GM13976 (cell line): ENCODE measurements at places on chromosomes 16 and 17.

DNA sequence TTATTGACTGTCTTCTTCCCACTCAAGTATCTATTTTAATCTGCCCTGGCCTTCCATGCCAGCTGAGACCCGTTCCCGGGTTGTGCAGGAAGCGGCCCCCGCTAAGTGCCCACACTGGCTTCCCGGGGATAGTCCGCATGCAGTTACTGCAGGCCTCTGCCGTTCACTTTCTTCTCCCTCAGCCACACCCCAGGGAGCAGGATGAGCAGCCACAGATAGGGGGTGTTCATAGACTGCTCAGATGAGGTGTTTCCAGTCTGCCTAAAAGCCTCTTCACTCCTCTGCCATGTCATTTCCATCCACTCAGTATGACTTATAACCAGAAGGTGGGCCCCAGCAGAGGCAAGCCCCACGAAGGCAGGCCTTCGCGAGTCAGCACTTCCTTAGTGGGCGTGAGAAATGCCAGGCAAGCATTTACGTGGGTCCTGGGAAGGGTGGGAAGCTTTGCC lies 7.7 kb downstream of the MED9 start:
- DNase-seq = no peak

DNA sequence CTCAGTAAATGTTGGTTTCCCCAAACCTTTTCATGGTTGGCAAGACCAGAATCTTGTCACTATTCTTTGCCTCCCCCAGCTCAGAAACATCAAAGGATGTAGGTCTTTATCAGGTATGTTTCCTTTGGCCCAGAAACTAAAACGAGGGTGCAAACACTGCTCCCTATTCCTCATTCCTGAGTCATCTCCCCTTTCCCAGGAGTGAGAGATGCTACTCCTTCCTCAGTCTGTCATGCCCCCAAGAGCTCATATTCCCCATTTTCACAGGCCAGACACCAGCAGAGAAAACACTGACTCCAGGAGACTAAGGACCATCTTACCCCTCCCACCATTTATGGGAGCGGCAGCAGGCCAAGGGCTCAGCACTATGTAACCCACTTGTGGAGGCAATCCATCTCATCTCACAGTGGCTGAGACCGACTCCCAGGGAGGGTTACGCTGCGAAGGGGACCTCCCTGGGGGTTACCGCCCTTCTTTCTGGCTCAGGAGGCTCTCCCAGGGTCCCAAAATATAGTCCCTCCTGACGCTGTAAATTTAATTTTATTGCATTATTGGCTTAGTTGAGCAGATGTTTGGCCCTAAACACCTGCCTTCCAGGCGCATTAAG lies 1.5 kb downstream of the GEMIN4 start:
- no peak for DNase-seq

GRCh38 chr17:39709998-39710964 lies 10.4 kb downstream of the ERBB2 start:
- DNase-seq = no peak

- DNase-seq = no peak
Observed at GRCh38 chr16:65532258-65532657, 410.4 kb upstream of the CDH11 start.
